ENCODE measurements at places on chromosomes 12 and 14.

GRCh38 chr12:106248312-106248845 is 559 bp upstream of the CKAP4 start:
- no peak for DNase-seq

DNA sequence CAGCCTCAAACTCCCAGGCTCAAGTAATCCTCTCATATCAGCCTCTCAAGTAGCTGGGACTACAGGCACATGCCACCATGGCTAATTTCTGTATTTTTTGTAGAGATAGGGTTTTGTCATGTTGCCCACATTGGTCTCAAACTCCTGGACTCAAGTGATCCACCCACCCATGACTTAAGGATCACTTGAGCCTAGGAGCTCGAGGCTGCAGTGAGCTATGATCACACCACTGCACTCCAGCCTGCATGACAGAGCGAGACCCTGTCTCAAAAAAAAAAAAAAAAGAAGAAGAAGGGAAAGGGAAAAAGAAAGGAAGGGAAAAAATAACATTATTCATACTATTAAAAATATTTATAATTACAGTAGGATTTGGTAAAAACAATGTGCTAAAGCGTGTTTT is 19.2 kb downstream of the EPS8 start:
- no peak for DNase-seq

- DNase-seq: no peak
These were observed 57.6 kb downstream of the NCOR2 start for GRCh38 chr12:124509676-124510300.

- DNase-seq: no peak
These were observed 25.9 kb upstream of the GPR132 start for GRCh38 chr14:105091054-105091516.

GRCh38 chr12:104910196-104910840 is 47.8 kb downstream of the SLC41A2 start:
- DNase-seq: no peak

DNA sequence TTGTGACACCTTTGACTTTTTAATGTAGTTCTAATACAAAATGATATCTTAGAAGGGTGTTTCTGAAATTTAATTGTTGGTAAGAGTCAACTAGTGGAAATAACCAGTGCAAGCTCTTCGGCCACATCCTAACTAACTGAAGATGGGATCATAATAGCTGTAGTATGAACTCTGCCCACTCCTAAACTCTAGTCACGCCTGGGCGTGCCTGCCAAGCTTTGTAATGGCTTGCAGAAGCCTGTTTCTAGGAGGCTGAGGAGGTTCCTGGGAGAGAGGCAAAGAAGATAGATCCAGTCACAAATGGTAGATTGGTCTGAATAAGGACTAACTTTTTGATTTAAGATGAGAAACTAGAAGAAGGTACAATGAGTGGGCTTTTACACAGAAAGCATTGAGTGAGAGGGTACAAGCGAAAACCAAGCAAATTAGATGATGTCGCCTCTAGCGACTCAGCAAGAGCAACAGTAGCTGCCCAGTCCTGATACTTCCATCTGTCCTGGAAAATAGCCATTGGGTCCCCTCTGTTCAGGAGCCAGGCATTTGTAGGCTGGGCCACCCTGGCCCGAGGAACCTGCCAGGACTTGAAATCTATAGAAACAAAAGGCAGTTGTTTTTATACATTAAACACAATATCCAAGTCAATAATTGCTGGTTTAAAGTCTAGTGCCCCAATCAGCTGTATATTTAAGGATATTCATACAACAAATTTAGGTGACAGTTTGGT is 148.8 kb downstream of the SLC38A4 start:
- DNase-seq: no peak

DNA sequence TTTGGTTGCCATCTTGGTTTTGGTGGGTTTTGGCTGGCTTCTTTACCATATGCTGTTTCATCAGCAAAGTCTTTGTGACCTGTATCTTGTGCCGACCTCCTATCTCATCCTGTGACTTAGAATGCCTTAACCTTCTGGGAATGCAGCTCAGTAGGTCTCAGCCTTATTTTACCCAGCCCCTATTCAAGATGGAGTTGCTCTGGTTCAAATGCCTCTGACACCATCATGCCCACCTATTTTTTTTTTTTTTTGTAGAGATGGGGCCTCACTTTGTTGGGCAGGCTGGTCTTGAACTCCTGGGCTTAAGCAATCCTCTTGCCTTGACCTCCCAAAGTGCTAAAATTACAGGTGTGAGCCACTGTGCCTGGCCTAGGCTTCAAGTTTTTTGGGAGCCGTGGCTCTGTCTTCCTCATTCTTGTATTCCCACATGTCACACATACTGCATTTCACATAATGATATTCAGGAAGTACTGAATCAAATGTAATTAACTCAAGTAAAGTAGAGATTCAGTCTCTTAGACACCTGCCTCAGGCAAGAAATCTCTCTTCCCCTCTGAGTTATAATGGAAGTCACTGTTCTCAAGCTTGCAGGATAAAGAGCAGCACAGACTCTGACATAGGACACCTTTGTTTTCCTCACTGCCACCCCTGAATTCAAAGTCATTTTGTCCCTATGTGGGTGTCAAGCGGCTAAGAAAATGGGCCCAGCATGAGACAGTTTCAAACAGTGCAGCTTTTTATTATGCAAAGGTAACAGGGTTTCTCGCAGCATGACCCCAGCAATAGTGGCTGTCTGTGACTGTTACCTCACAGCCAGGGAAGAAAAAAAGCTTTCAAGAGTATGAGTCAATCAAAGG is 159.0 kb downstream of the PTPN11 start:
- DNase-seq: no peak

- DNase-seq: no peak
These were observed 77.6 kb upstream of the RIC8B start for GRCh38 chr12:106696681-106697417.

GRCh38 chr12:31876568-31877424 is 82.4 kb upstream of the RESF1 start:
- DNase-seq: no peak

DNA sequence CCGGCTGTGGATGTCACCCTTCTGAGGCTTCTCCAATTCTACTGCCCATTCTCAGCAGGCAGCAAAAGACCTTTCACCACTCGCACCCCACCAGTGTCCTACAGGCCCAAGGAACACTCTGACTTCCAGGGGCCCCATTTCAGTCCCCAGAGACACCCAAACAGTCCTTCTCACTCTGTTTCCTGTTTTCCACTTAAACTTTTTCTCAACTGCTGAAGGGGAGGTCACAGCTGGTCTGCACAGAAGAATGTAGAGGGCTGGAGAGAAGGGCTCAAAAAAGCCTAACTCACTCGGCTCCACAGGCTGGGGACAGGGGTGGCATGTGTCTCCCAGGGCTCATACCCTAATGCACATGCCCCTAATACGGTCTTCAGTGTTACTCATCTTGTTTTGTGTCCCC is 4.2 kb upstream of the DTX1 start:
- DNase-seq: no peak

DNA sequence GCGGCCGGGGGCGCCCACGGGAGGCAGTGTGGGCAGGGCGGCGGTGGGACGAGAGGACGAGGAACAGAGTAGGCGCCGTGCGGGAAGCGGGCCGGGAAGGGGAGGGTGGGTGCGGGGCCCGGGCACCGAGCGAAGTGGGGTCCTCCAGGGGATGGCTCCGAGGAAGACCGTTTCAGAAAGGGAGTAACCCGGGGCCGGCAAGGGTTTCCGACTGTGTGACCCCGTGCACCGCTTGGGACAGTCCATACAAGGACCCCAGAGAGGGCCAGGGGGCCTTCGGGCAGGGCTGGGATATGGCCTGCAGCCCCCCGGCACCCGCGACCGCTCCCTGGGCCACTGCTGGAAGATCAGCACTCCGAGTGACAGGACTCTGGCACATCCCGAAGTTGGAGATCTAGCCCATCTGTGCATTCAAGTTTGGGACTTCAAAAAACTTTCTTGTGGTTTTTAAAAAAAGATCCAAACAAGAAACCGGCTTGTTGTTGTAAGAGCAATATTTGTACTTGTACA is 448 bp downstream of the TSPAN9 start:
- DNase-seq: peak; percentile 6

DNA sequence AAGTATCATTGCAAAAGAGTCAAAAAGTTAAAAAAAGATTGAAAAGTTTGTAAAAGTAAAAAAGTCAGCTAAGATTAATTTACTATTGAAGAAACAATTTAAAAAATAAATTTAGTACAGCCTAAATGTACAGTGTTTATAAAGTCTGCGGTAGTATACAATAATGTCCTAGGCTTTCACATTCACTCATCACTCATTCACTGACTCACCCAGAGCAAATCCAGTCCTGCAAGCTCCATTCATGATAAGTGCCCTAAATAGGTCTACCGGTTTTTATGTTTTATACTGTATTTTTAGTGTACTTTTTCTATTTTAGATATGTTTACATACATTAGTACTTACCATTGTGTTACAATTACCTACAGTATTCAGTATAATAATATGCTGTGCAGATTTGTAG is 43.9 kb upstream of the ABCC9 start:
- DNase-seq: no peak

DNA sequence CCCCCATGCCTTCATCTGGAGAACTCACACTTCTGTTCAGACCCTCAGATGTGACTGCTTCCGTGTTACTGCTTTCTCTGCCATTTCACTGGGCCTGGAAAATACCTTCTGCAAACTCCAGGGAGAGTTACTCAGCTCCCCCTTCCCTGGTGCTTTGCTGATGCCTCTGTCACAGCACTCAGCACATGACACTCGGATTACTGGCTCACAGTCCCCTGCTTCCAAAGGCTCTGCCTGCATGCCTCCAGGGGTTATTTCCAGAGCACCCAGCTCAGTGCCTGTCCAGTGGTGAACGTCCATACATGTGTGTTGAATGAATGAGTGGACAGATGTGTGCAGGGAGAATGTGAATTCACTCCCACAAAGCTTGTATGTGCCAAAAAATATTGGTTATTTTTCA is 237.2 kb upstream of the FKBP4 start:
- DNase-seq: no peak

DNA sequence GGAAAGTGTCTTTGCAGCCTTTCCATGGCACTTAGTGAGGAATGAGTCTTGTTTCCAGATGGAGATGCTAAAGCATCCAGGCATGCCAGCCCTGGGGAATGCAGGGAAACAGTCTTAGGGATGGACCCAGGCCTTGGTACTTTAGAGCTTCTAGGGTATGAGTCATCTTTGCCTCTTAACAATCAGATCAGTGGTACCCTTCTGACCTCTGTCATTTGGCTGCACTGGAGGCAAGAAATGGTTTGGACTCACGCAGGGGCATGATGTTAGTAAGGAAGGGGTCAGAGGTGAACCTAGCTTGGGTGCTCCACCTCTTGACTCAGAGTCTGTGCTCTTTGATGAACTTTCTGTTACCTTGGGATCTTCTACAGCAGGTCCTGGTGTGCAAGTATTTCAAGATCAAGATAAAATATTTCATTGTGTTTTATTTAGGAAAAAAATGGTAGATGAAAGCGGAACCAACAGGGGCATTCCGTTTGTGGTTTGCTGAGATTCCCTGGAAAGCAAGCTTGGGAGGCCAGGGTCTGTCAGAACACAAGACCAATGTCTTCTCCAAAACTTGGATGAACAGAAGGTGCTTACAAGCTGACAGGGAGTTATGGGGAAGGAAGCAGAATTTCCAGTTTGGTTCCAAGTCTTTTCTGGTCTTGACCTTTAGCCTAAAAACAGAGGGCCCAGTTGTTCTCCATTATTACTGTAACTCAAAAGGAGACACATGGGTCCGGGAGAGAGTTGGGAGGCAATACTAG is 216.2 kb downstream of the ZFP36L1 start:
- DNase-seq: no peak

GRCh38 chr12:129530517-129530916 is 373.3 kb downstream of the TMEM132D start:
- DNase-seq: no peak

DNA sequence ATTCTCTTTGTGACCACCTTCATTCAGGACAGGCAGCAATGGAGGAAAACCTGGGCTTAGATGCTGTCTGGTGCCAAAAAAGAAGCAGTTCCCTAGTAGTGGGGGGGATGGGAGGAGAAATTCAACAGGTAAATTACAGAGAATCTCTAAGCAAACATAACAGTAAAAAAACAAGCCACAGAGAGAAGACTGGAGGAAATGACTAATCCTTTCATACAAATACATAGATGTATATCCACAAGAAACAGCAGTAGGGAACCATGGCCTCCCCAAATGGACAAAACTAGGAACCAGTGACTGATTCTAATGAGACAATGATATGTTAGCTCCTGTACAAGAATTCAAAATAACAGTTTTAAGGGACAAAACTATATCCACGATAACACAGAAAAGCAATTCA is 513.0 kb downstream of the NAV3 start:
- DNase-seq: no peak

GRCh38 chr12:116331876-116332275 is 54.4 kb upstream of the MED13L start:
- no peak for DNase-seq

DNA sequence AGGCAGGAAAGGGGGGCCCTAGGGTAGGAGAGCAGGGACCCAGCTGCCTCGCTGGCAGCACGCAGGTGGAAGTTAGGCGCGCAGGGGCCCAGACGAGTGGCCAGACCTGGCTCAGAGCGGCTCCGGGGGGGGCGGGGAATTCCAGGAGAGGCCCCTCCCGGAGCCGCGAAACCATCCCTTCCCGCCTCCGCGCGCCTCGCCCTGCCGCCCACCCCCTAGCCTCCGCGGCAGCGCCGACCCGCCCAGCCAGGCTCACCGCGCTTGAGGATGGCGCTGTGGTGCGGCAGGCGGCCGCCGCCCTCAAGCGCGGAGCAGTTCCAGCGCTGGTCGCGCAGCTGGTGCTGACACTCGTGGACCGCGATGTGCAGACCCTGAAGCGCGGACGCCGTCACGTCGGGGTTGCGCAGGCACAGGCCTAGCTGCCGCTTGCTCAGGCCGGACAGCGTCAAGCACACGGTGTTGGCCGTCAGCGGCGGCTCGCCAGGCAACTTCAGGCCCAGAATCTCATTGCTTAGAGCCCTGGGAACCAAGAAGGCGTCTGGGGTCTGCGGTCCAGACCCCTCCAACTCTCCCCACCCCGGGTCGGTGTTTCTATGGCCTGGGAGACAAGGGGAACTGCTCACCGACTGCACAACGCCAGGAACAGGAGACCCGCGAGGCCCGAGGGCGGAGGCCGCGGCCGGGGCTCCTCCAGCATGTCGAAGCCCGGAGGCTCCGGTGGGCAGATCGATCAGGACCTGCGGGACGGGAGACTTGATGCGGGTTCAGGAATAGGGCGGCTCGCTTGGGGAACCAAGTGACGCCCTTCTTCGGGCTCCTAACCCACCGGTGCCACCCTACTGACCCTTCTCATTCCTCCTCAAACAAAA is 1.5 kb downstream of the WNT10B start:
- DNase-seq: peak; percentile 35

DNA sequence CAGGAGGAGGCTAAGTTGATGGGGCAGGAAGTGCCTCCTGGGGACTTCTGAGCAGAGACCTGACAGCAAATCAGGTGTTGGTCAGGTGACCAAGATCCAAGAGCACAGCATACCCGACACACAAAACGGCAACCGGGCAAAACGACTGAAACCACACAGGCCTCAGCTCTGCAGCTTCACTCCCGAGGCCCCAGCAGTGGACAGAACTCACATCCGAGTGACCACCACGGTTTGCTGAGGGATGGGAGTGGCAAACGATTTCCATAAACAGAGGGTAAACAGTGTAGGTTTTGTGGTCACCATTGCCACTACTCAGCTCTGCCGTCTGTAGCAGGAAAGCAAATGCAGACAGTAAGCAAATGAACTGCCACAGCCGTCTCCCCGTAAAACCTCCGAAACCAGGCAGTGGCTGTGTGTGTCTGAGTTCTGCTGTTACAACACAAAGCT is 14.4 kb downstream of the CHFR start:
- DNase-seq: no peak
